ENCODE measurements at places on chromosomes 1 and 21. TPM values are rescaled to one million over a fixed set of nuclear protein-coding genes. Genes with fewer than 3 reads are reported as not detected.

UTS2 gene
- total RNA-seq: not detected

SYCP1 gene
- not detected for total RNA-seq

PSMB2 gene
- 124 TPM for total RNA-seq

WNT3A gene
- total RNA-seq: not detected

IL23R gene
- not detected for total RNA-seq

PLXNA2 gene
- total RNA-seq: 0.92 TPM

GBP7 gene
- not detected for total RNA-seq

PDE9A gene
- total RNA-seq: 5.7 TPM

CD52 gene
- 2.3 TPM for total RNA-seq

COL11A1 gene
- total RNA-seq: 959 TPM

ZYG11A gene
- 8.6 TPM for total RNA-seq

RORC gene
- total RNA-seq: not detected

LDLRAD1 gene
- not detected for total RNA-seq

LRRN2 gene
- 0.12 TPM for total RNA-seq

LCE2C gene
- total RNA-seq: not detected

FAM131C gene
- total RNA-seq: 1.3 TPM

RPE65 gene
- total RNA-seq: not detected

TP73 gene
- 2.4 TPM for total RNA-seq

RNPEP gene
- total RNA-seq: 79.5 TPM

TAF13 gene
- total RNA-seq: 6.3 TPM

SLAMF6 gene
- not detected for total RNA-seq

PRKAA2 gene
- total RNA-seq: not detected

CFHR2 gene
- not detected for total RNA-seq

RIMKLA gene
- total RNA-seq: 0.37 TPM

OR10J1 gene
- total RNA-seq: not detected

SIKE1 gene
- 79.4 TPM for total RNA-seq

C1QB gene
- total RNA-seq: not detected

SPATA21 gene
- not detected for total RNA-seq

OLFML2B gene
- not detected for total RNA-seq

SELENBP1 gene
- not detected for total RNA-seq

TEX38 gene
- total RNA-seq: not detected

SPATA17 gene
- 2.3 TPM for total RNA-seq

DDR2 gene
- total RNA-seq: 37.5 TPM

NPPB gene
- total RNA-seq: not detected

RABGGTB gene
- total RNA-seq: 67.6 TPM

LCE1B gene
- not detected for total RNA-seq

ILDR2 gene
- 0.86 TPM for total RNA-seq

WNT9A gene
- 1.2 TPM for total RNA-seq

LCE2B gene
- not detected for total RNA-seq

DIPK1A gene
- total RNA-seq: 3.2 TPM

C1orf116 gene
- total RNA-seq: not detected

CDC42BPA gene
- total RNA-seq: 13.1 TPM

CR2 gene
- not detected for total RNA-seq

MAP3K21 gene
- not detected for total RNA-seq

HHAT gene
- 7.2 TPM for total RNA-seq

ARHGEF16 gene
- 20.2 TPM for total RNA-seq

GORAB gene
- total RNA-seq: 16.5 TPM

LCE3C gene
- not detected for total RNA-seq

C8A gene
- total RNA-seq: not detected

TCP10L gene
- 0.74 TPM for total RNA-seq

RHD gene
- not detected for total RNA-seq

USP1 gene
- total RNA-seq: 39.8 TPM
